Mesendoderm (in vitro differentiated cells): ENCODE measurements at places on chromosomes 2 and 18.

GRCh38 chr2:128091726-128092080, 703 bp downstream of the UGGT1 start:
- DNase-seq: no peak

DNA sequence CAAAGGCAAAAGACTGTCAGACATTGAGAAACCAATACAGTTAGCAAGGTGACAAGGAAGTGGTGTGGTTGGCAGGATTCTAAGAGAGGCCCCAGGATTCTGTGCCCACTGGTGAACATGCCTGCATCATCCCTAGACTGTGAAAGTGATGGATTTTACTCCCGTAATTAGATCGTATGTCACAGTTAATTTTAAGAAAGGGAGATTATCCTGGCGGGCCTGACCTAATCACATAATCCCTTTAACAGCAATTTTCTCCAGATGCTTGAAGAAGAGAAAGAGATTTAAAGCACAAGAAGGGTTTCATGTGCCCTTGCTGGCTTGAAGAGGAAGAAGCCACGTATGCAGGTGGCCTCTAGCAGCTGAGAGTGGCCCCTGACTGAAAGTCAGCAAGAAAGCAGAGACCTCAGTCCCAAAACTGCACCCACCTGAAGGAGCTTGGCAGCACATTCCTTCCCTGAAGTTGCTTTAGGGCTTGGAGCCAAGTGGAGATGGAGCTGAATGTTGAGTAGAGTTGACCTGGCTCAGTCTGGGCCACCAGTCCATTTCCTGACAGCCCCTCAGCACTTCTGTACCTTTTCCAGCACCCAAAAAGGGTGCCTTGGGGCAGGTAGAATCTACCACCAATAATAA, 49.1 kb downstream of the GTF3C3 start:
- DNase-seq: peak; percentile 55

DNA sequence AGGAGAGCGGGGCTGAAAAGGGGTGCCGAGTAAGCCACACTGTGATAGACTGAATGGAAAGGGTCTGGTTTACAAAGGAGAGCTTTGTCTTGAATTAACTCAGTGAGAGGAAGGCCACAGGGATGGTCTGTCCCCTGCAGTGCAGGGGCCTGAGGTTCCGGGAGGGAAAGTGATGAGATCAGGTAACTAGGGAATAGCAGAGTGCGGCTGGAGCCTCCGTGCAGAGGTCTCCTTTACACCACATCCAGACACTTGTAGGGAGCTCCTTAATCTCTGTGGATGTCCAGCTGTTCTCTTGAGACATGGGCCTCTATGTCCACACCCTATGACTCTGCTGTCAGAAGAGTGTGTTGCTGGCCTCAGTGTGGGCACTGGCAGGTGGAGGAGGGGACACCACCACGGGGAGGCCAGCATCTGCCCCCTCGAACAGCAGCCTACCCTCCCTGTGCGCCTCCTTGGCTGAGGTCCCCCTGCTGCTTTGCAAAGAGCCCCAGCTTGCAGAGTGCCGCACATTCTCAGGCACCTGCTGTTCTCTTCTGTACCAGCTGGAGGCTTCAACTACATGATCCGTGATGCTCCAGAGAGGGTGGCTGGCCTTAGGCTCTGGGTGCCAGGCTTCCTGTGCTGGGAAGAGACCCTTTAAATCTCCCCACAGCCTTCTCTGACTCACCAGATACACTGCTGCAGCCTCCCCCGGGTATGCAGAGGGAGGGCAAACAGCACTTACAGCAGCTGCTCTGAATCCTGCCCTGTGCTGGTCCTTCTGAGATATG, 25.9 kb downstream of the ENOSF1 start:
- peak; percentile 39 for DNase-seq

DNA sequence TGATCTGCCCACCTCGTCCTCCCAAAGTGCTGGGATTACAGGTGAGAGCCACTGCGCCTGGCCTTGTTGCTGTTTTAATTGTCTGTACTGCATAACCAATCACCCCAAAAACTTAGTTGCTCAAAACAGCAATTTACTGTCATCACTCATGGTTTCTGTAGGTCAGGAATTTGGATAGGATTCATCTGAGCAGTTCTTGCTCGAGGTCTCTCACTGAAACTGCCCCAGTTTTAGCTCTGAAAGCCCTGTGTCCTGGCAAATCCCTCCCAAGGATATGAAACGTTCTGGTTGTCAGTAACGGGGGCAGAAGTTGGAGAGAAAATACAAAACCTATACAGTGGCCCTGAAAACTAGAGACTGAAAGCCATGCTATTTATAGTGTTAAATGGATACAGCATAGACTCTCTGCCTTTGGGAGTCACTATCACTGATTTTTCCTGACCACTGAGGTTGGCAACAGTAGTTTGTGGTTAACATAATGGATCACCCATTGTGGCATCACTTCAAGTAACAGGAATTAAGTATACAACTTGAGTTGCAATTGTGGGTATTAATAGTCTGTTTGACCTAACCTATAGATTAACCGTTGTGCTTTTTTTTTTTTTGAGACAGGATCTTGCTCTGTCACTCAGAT, 27.2 kb upstream of the ERICH2 start:
- no peak for DNase-seq

GRCh38 chr2:73984922-73985307, 205 bp downstream of the TET3 start:
- no peak for DNase-seq

DNA sequence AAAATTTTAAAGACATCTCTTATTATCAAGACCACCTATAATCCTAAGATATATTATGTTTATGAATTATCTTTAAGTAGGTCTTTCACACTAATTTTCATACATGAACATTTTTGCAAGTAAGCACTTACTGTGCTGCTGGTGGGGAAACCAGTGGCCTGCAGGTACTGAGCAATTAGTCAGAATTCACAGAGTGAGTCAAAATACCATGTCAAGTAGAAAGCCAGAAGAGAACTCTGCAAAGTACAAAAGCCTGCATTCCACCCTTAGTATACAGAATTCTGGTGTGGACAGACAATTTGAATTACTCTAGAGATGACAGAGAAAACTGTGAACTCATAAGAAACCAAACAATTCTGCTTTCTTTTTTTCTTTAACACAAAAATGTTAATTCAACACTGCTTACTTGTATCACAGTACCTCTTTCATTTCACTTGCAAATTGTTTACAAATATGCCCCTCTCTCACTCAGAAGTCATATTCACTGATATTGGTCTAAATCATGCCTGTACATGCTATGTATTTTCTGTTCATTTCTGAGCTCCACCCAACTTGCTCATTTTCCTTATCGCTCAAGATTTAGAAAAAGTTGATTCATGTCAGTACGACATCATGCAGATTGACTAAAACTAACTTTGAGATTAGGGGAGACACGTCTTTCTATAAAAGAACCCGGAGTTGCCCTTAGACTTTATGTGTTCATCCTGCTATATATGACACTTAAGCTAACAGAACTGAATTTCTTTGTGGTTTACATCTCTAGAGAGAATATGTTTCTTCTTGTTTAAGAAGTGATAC, 182.9 kb downstream of the IKZF2 start:
- DNase-seq: no peak

- DNase-seq: peak; percentile 48
Observed at GRCh38 chr2:43194121-43194869, 32.1 kb downstream of the ZFP36L2 start.

DNA sequence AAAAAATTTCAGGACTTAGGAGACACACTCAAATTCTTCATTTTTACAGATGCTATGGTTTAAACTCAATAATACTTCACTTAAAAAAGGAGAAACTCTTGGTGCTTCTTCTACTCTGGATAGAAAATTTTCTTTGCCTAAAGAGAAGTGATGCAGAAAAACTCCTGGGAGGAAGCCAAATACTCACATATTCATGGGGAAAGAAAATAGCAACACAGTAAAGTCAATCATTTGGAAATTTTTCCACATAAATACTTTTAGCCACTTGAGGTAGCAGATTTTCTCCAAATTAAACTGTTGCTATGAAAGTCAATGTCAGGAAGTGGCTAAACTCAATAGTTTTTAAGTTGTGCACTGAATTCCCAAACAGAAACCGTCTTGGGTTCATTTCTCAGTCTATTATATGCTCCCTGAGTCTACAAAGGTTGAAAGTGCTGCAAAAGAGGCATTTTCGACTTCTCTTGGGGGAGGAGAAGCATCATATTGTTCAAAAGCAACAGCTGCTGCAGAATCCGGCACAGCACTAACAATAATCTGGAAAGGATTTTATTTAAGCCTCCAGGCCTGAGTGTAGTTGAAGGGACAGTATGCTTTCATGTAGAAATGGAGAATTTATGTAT, 81.1 kb downstream of the UPP2 start:
- no peak for DNase-seq

DNA sequence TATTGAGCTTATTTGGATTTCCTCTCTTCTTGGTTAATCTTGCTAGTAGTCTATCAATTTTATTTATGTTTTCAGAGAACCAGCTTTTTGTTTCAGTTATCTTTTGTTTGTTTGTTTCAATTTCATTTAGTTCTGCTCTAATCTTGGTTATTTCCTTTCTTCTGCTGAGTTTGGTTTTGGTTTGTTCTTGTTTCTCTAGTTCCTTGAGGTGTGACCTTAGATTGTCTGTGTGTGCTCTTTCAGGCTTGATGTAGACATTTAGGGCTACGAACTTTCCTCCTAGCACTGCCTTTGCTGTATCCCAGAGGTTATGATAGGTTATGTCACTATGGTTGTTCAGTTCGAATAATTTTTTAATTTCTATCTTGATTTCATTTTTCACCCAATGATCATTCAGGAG, 141.6 kb downstream of the ZNF236 start:
- no peak for DNase-seq

GRCh38 chr2:215796140-215796855, 217.1 kb downstream of the MREG start:
- no peak for DNase-seq

DNA sequence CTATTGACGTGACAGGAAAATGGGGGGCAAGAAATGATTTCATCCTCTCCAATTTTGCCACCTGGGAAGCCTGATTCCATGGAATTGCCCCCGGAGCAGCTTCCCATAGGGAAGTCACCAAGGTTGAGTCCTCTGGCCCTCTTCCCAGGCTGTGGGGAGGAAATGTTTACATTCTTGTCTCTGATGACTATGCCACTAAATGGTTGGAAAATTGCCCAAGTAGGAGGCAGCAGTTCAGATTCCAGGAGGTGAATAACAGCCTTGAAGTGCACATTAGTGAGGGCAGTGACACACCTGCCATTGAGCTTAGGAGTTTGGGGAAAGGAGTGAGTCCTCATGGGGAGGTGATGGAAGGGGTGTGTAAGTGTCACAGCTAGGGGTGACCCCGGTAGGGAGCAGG, 449.2 kb upstream of the DCC start:
- no peak for DNase-seq

DNA sequence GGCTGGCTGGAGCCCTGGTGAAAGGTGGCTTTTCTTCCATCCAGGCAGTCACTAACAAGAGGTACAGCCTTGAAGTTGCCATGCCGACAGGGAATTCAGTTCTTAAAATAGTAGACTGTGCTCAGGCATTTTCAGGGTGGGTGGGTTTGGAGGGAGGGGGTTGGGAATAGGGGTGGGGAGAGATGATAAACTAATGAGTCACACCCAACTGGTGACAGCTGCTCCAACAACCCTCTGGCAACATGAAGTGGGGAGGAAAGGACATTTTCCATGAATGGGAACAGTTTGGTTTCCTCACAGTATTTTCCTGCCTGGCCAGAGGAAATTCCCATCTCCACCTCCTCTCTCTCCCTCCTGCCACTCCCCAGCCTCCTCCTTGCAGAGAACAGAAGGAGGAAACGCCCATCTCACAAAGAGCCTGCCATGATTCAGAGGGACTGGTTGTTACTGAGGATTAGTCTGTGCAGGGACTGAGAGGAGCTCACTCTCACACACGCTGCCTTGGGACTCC, 113.0 kb upstream of the SLC1A4 start:
- peak; percentile 95 for DNase-seq

GRCh38 chr2:117562654-117563053, 251.8 kb upstream of the DDX18 start:
- no peak for DNase-seq

DNA sequence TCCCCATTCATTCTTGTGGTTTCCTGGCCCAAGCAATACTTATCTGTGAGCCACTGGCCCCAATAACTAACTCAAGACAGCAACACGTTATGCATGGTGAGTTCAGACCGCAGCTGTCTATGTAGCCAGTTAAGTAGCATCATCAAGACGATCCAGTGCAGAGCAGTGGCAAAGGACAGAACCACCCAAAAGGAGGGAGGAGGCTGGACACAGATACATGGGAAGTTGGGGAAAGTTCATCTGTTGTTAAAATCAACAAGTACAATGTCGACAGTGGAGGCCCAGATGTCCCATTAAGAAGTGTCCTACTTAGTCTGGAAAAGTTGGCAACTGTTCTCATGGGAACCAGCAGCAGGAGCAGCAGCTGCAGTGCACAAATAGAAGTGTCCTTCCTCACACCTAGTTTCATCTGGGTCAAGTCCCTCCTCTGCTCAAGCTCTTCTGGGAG, 106.9 kb upstream of the THOC1 start:
- DNase-seq: no peak

DNA sequence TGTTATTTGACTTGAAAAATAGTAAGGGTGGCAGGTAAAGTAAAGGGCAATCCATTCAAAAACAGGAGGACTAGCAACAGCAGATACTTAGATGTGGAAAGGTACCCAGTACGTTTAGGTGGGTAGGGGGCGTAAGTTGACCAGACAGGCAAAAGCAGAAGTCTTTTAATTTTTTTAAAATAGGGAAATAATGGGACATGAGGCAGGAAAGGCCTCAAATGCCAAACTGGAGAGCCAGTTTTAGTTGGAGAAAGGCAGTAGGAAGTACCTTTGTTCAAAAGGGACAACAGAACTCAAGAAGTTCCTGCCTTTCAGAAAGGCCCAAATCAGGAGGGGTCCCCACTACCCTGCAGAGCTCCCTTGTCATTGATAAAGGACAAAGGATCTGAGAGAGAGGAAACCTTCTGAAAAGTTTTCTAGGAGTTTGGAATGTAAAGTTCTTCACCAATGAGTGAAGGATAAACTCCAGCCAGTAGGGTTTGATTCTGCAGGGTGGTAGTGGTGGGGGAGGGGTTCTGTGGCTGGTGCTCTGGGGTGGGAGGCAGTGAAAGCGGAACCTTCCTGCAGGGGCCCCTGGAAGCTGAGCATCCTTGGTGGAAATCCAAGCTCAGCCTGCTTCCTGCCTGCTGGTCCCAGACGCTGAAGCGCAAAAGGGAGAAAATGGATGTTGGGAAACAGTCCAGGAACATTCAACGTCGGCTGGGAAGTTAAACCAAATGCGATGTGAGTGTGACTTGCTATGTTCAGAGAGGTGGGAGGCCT, 40.1 kb downstream of the TMEM17 start:
- DNase-seq: no peak
